ENCODE measurements at places on chromosomes 5 and 9.

- DNase-seq = no peak
Observed at GRCh38 chr5:93423300-93423699, 157.7 kb downstream of the NR2F1-AS1 start.

GRCh38 chr5:123092696-123093095, 3.7 kb downstream of the PRDM6 start:
- no peak for DNase-seq

DNA sequence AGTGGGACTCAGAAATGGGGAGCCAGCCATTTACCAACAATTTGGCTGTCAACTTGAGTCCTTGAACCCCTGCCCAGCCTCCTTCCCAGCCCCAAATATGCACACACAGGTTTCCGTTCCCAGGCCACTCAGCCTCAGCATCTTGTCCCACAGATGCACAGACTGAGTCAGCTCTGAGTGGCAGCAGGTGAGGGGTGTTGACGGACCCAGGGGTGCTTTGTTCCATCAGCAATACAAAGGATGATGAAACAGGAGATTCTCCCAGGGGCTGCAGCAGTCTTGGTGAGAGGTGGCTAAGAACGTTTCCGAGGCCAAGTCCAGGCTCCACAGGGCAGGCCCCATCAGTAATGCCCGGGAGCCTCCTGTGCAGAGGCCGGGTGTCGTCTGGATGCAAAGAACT, 4.9 kb upstream of the OLFM1 start:
- DNase-seq = no peak

DNA sequence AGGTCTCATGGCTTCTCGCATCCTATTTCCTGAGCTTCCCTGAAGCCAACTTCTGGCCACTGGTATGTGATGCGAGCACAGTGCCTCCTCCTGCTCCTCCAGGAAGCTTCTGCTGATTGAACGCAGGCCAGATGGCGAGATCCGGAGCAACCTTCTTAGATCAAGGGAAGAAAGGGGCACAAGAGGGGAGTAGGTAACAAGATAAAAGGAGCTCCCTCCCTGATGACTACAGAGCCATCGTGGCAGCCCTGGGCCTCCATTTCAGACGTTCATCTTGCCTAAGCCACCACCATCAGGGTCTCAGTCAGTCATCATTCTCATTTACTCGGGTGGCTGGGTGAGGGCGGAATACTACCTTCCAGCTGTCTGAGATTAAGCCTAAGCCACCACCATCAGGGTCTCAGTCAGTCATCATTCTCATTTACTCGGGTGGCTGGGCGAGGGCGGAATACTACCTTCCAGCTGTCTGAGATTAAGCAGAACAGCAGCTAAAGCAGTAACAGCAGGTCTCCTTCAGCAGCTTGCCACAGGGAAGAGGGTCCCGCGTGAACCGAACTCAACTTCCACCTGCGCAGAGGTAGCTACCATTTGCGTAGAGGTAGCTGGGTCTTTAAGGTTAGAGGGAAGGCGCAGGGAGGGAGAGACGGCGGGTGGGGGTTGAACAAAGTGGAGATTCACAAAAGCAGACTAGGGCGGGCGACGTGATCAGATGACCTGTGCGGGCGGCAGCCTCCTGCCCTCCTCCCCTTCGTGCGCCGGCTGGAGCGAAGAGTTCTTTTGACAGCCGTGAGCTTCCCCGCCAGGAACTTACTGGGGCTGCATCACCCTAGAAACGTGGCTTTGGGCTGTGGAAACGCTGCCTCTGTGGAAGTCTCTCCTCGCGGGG, 27.9 kb upstream of the MGAT1 start:
- DNase-seq = peak; percentile 76

GRCh38 chr5:120464627-120465435, 731 bp downstream of the PRR16 start:
- DNase-seq = peak; percentile 24

DNA sequence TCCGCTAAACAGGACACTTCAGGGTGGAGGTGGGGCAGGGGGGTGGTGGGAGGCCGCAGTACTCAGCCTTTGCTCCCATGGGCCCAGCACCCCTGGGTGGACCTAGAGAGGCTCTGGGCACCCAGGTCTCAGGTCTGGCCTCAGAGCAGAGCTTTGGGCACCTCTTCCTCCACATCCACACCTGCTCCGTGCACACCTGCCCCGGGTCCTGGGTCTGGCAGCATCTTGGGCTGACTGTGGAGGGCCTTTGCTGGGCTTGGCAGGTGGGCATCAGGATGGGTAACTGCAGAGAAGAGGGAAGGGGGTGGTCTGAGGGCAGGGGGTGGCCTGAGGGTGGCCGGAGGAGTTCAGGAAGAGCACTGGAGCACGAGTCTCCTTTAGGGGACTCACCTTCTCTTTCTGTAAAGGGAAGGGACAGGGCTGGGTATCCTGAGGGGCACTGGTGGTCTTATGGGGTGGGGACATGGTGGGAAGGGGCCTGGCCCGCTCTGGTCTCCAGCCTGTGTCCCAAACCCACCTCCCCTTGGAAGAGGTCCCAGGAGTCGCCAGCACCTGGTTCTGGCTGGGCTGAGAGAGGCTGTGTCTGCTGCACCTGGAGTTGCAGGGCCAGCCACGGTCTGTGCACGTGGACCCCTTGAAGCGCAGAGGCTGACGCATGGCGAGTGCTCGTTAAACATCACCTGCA, 106.7 kb upstream of the IER5L start:
- no peak for DNase-seq

- DNase-seq = no peak
Observed at GRCh38 chr9:94804316-94804715, 77.8 kb downstream of the AOPEP start.

GRCh38 chr9:116149844-116150243, 3.7 kb upstream of the PAPPA start:
- peak; percentile 24 for DNase-seq

- DNase-seq = no peak
Observed at GRCh38 chr9:105681724-105682123, 12.6 kb upstream of the TMEM38B start.

- DNase-seq = no peak
Observed at GRCh38 chr9:10008101-10008799, 604.6 kb downstream of the PTPRD start.

DNA sequence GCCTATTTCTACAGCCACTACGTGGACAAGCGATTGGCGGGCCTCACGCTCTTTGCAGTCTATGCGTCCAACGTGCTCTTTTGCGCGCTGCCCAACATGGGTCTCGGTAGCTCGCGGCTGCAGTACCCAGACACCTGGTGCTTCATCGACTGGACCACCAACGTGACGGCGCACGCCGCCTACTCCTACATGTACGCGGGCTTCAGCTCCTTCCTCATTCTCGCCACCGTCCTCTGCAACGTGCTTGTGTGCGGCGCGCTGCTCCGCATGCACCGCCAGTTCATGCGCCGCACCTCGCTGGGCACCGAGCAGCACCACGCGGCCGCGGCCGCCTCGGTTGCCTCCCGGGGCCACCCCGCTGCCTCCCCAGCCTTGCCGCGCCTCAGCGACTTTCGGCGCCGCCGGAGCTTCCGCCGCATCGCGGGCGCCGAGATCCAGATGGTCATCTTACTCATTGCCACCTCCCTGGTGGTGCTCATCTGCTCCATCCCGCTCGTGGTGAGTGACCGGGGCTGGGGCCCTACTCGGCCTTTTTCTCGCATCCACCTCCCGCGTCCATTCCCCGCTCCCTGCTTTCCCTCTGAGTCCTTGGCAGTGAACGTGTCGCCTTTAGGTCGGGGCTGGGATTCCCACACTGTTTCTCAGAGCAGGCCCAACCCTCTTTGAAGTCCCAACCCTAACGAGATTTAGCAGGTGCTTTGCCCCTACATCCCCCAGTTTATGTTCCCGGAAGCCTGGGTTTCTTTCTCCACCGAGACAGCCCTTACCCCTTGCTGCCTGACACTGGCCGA, 1.8 kb downstream of the PTGER4 start:
- DNase-seq = peak; percentile 19

GRCh38 chr9:99056886-99057664, 47.8 kb upstream of the TGFBR1 start:
- no peak for DNase-seq

DNA sequence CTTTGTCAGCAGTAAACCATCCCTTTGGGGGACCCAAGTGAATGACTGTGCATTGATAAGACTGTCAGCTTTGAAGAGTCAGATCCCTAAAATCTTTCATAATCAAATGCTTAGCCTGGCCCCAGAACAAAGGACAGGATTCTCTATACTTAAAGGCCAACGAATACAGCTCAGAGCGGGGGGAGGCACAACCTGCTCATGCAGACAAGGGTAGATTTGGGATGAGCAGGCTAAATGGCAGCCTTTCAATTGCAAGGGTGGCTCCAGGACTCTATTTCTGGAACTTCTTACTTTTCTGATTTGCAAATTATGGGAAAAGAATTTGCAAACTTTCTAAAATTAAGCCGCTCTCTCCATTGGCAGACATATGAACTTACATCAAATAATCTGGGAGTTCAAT, 66.4 kb downstream of the ELL2 start:
- DNase-seq = no peak

- DNase-seq = peak; percentile 50
Observed at GRCh38 chr9:121620777-121621449, 30.5 kb upstream of the DAB2IP start.

- DNase-seq = no peak
Observed at GRCh38 chr5:24642022-24642421, 2.8 kb downstream of the CDH10 start.

DNA sequence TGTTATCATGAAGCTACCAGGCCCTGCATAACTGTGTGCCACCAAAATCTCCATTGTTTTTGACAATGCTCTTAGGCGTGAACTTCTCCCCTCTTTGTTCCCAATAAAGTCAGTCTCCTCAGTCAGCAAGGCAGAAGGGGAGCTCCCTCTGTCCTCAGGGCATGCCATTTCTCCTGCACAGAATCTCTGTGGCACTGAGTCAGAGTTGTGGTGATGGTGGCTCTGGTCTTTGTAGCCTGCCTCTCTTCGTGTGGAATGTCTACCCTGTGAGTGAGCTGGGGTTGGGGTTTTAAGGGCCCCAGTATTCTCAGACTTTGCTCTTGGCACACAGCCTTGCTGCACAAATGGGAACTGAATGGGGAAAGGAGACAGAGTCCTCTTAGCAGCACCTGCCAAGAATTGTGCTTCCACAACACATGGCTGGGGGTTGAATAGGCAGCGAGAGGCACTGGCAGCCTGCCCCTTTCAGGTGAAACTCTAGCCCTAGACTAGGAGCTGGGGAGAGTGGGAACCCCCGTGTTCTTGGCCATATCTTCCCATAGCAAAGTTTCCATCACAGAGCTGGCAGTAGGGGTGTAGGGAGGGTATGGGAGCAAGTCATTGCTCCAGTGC, 146.6 kb downstream of the SH3GL2 start:
- DNase-seq = no peak

DNA sequence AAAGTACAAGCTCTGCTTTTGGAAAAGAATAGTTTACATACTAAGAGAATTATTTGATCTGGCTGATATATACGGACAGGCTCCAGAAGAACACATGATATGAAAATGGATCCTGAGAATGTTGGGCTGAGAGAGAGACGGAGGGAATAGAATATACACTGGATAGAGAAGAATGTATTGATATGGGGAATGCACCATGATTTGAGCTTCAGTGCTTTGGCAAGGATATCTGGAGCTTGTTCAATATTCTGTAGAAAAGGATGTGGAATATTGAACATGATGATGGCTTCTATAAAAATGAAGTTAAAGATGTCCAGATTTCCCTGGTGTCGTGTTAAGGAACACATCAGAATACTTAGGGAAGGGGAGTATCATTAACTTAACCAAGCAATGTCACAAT, 280.5 kb upstream of the VLDLR start:
- no peak for DNase-seq

DNA sequence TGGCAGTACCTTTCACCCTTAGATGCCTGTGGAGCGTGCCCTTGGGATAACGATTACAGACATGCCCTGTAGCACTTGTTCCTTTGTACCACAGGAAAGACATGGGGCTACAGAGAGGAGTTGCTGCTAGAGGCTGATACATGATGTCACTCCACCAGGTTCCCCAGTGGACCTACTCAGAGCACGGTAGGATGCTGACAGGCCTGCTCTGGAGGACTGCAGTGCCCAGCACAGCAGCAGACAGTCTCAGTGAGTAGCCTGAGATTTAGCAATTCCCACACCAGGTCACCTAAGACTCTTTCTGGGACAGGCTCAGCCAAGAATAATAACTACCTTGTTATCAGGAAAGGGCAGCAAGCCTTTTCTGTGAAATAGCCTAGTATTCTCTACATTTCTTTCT, 28.8 kb downstream of the PDE4D start:
- no peak for DNase-seq

DNA sequence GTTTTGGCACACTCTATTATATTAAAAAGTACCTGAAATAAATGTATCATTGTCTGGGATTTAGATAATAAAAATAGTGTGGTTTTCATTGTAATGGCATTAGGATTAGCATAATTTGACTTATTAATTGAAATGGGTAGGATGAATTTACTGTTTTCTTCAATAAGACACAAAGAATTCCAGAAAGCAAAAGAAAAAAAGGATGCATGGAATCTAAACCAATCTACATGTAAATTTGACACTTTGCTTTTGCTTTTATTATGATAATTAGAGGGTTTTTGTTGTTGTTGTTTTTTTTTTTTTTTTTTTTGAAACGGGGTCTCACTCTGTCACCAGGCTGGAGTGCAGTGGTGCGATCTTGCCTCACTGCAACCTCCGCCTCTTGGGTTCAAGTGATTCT, 304.8 kb upstream of the EFNA5 start:
- DNase-seq = no peak

- peak; percentile 64 for DNase-seq
Observed at GRCh38 chr9:124110307-124110915, 98.8 kb downstream of the LHX2 start.

GRCh38 chr9:137682428-137683105, 63.8 kb downstream of the EHMT1 start:
- no peak for DNase-seq

GRCh38 chr5:68028131-68028727, 187.3 kb upstream of the PIK3R1 start:
- DNase-seq = no peak

DNA sequence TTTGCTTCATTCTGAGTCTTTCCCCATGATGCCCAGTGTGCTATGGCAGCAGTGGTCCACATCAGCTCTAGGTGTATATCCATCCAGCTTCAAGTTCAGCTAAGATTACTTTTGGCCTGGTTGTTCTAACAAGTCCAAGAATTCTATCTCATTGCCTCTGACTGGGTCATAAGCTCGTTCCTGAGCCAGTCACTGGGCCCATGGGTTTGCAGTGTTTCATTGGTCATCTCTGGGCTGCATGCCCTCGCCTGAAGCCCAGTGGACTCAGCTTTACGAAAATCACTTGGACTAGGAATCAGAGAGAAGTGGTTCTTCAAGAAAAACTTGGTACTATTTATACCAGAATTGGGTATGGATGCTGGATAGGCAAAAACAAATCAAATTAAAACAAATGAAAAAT, 16.1 kb upstream of the ARHGAP26 start:
- DNase-seq = no peak

DNA sequence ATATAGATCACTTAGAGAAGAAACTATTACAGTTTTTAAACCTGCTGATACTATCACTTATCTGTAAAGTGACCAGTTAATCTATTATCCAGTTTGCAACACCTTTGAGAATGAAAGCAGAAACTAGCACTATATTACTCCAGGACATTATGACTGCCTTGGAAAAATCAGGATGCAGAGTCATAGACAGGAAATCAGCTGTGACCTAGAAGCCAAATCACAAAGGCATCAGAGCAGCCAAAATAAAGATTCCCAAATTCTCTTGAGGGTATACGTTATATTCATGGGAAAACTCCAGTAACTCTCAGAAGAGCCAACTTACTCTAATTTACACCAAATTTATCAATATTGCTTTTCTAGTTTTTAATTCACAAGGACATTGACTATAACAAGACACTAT, 49.9 kb downstream of the CDO1 start:
- no peak for DNase-seq

GRCh38 chr5:132497488-132497997, 7.0 kb upstream of the IRF1 start:
- no peak for DNase-seq

All from GM10248 (cell line).